ENCODE measurements at places on chromosomes 2 and 18.

DNA sequence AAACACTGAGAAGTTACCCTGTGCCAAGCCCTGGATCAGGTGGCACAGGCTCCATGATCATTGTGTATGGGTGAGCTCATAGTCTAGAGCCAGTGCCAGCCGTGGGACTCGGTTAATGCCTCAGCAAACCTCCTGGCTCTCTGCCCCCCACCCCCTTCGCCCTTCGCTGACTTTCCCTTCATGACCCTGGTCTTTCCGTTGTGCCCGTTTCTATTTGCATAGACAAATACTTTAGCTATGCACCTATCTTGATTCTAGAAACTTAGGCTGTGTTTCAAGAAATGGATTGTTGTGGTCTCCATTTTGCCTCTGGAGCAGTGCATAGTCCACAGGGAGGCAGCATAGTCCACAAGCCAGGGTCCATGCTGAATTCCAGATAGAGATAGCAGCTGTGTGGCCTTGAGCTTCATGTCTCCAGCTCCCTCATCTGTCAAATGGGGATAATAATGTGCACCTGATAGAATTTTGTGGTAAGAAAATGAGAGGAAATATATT is 44.8 kb upstream of the KDM3A start:
- no peak for DNase-seq

- DNase-seq: no peak
Measured at GRCh38 chr2:61660511-61661388, 122.6 kb upstream of the XPO1 start.

DNA sequence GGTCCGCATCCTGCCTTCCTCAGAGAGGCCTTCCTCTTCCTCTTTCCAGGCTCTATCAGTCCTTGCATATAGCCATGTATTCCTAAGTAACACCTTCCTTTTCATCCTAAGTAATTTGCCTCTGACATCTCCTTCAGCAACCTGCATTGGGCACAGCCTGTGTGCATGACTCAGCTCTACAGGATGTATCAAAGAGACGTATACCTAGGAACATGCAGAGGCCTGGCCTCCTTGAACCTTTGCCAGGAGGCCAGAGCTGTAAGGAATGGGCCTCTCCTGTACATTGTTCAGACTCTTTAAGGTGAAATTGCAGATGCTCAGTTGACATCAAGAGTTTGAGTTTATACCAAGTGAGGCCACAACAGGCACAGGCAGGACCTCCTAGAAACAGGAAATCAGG is 76.0 kb upstream of the CELF4 start:
- no peak for DNase-seq

DNA sequence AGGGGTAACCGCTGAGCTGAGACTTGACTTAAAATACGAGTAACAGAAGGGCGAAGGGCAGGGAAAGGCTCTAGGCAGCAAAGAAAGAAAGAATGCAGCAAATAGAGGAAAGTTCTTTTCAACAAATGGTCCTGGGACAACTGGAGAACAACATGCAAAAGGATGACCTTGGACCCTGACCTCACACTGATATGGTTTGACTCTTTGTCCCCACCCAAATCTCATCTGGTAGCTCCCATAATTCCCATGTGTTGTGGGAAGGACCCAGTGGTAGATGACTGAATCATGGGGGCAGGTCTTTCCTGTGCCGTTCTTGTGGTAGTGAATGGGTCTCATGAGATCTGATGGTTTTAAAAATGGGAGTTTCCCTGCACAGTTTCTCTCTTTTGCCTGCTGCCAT is 33.9 kb downstream of the ST3GAL5 start:
- DNase-seq: no peak

DNA sequence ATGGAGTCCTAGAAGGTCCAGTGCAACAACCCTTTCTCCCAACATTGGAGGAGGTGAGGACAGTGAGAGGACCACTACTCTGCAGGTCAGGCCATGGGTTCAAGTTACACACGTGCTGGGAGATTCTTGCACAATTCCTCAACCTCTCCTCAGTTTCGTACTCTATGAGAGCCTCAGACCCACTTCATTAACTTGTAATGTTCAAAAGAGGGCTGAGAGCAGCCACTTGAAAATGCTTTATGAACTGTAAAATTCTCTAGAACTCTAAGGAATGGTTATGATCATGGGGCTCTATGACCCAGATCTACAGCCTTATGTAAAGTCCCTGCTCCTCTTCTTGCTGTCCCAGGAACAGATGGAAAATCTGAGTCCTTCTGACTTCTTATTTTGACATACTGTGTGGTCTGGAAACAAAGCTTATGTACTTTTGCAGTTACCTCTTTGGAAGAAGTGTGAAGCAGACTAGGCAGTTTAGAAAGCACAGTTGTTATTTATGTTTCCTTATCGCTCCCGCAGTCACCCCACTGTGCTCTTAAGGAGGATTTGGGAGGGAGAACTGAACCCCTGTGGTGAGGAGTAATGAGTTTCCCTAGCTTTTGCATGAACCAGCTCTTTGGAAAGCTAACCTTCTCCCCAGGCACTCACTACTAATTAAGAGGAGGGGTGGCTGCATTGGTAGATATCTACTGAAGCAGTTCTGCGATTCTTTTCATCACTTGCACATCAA is 296.6 kb downstream of the LRRTM1 start:
- DNase-seq: no peak

DNA sequence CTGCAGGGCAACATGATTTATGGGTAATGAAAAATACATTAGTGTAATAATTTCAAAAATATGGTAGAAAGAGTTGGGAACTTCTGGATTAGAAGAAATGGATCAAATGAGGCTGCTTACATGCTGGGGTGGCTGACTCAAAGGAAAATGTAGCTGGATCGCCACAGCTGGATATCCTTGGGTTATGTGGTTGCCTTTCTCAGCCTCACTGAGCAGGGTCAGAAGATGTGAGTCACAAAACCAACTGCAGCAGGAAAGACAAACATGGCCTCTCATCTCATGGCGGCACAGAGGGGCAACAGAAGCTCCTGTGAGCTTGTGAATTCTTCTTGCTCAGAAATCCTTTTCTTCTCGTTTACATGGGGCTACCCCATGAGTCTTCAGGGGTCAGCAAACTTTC is 317.1 kb upstream of the SPRED2 start:
- no peak for DNase-seq

DNA sequence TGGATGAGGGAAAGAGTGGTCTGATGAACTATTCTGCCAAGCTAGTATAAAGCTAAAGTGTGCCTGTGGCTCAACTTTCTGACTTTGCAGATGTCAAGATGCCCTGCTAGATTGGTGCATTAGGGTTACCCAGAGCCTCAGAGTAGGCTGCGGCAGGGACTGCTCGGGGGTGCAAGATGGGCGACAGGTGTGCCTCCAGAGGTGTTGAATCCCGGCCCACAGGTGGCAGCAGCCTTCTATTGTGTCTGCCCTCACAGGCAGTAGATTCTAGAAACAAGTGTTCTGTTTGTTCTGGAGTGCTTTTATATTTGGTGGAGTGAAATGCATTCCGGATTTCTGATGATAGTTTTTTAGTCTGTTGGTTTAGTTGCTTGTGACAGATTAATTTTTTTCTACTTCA is 131.6 kb upstream of the IL1R2 start:
- DNase-seq: no peak

DNA sequence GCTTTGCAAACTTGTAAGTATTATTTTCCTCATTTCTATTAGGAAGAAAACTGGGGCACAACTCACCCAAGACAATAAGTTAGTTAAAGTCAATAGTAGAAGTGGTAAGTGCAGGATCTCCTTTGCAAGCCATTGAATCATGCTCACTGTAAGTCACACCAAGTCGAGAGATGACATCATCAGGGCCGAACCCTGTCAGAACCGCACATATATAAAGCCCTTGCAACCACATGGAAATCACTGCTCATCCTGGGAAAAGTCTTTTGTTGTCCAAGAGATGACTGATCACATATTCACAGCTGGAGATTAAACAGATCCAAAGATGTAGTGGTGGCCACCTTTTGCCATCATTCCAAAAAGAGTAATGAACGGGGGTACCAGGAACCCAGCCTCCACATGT is 484.8 kb upstream of the ID2 start:
- no peak for DNase-seq

- DNase-seq: no peak
Measured at GRCh38 chr2:67579806-67580205, 182.7 kb downstream of the ETAA1 start.

DNA sequence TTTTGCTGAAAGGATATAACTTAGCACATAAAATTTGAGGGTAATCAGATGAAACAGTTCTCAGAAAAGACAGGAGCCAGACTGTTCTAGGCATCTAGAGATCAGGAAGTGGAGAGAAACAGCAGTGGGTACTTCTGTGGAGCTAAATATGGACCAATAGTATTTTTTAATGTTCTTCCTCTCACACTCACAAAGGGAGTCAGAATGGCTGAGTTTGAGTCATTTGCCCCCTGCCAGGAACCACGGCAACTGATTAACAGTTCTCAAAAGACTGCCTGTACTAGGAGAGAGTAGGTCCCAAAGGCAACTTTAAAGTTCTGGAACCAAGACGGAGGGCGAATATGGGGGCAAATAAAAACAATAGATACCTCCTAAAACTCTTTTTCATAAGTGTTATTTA is 107.5 kb downstream of the GULP1 start:
- no peak for DNase-seq

DNA sequence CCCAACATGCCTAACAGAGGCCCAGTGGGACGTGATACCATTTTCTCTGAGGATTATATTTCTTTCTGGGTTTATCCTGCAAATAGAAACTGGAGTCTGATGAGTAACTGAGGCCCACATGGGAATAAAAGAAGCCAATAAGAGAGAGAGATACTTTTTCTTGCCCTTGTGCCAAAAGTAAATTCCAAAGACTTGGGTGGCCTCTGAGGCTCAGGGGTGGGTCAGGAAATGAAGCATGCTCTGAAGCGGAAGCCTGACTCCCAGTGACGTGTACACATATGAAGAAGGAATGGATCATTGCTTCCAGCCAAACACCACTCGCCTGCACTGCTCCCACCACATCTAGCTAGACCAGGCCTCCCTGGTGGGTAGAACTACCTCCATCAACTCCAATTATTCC is 273.6 kb upstream of the NCKAP5 start:
- DNase-seq: no peak

- DNase-seq: no peak
Measured at GRCh38 chr18:2981212-2981728, 31.7 kb downstream of the LPIN2 start.

DNA sequence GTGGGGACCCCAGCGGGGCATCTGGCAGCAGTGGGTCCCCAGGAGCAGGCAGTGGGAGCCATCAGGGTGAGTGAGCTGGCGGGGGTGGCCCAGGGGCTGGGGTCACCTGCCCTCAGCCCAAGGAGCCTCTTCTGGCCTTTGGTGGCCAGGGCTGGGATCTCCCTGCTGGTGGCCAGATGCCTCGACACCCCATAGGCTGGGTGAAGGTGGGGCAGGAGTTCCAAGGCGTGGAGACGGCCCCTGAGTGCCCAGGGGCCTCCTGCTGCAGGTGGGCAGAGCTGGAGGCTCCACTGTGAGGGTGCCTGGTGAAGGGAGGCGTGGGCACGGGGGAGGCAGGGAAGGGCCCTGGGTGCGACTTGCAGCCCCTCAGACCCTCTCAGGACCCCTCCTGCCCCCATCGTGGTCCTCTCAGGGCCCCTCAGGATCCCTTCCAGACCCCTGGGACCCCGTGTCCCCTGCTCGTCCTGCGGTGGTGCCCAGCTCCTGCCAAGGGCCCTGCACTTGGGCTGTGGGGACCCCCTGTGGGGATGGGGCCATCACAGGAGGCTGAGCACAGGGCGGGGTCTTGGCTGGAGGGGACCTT is 5.0 kb upstream of the GPR35 start:
- peak; percentile 3 for DNase-seq

DNA sequence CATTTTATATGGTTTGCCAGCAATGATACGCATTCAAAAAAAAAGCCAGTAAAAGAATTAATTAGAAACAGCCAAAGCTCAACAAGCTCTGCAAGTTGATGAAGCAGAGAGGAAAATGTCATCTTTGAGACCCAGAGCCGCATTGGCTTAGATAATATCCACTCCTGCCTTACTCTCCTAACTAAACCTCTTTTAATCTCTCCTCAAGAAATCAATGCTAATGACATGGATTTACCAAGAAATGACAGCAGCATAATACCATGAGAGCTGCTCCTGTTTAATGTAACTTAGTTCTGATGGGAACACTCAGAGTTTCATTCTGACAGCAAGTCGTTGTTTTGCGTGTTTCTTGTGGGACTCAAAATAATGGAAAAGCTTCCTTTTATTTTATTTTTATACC is 1099.4 kb upstream of the PIK3C3 start:
- no peak for DNase-seq

DNA sequence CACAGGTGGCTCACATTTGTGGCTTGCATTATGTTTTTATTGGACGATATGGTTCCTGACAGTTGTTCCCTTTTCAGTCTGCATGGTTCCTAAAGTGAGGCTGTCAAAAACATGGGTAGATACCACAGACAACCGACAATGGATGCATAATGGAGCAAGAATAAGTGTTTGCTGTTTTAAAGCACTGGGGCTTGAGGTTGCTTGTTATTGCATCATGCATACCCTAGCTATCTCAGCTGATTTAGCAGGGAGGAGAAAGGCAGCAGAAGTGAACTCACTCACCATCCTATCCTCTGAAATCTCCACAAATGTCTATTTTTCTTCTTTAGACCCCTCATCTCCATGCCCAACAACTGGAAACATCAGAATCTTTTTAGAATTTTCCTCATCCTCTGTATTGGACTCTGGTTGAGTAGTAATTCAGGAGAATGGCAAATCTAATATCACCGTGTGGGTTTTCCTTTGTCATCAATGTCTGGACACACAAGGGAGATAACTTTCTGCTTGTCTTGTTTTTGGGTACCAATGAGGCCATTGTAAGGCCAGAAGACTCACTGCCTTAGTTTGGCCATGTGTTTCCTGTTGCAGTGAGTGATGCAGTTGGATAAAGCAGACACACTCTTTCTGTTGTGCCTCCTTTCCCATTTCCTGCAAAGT is 46.7 kb downstream of the FBXO48 start:
- DNase-seq: no peak

GRCh38 chr18:1784113-1784512 is 787.2 kb downstream of the METTL4 start:
- DNase-seq: no peak

DNA sequence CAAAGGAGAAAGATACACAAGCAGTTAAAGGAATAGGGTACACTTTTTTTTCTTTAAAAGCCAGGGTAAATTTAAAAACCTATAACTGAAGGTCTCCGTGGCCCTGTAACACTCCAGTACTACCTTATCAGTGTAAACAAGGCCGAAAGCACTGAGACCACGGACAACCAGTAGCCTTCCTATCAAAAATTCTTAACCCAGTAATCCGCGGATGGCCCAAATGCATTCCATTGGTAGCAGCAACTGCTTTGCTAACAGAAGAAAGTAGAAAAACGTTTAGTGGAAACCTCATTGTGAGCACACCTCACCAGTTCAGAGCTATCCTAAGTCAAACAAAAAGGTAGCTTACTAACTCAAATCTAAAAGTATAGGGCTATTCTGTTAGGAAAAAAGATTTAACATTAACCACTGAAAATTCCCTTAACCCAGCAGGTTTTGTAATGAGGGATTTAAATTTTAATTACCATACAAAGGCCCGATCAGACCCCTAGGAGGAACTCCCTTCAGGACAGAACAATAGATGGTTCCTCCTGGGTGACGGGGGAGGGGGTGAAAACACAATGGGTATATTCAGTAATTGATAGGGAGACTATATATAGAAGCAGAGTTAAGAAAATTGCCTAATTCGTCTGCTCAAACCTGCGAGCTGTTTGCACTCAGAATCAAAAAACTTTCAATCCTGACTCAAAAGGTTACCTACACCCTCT is 50.8 kb upstream of the CWC22 start:
- DNase-seq: no peak

Data from activated gamma-delta T cell treated with Interleukin-2 at 50 U/mL for 16 hours (primary cell).